ENCODE measurements at places on chromosomes 7 and 10.

GRCh38 chr10:559767-560047 is 129.8 kb downstream of the DIP2C start:
- no peak for DNase-seq

DNA sequence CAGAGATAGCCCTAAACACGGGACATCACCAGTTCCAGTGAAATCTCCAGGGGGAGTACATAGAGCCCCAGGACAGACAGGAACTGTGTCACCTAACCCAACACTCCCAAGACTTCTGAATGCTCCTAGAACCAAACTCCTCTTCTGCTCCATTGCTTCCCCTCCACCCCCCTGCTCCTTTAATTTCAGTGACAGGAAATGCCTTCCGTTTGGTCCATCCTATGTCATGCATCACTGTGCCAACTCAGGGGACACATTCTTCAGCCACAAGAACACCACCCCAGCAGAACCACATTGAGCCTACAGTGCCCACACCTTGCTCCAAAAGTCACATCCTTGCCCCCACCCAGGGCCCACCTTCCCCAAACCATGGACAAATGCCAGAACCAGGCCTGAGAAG is 100.5 kb downstream of the KCNMA1 start:
- no peak for DNase-seq

DNA sequence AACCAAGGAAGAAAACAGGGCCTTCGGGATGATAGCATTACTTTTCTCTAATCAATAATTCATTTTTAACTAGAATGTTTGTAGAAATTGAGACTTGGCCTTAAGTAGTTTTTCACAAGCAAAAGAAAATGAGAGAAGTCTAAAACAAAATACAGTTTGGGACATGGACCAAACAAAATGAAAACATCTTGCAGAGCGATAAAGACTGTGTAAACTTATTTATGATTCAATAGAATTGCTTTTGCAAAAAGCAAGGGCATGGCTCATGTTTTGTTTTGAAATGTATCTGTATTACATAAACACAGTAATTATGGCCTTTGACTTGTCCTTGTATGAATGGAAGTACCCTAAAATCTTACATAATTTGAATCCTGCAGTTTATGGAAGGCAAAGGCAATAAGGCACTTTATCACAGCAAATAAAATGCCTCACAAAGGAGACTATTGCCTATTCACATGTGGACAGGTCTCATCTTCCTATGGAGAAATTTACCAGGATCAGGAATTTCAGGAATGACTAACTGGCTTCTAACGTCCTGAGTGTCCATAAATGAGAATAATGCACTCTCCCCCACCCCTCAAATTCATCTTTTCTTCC is 295.2 kb downstream of the PTEN start:
- DNase-seq: no peak

DNA sequence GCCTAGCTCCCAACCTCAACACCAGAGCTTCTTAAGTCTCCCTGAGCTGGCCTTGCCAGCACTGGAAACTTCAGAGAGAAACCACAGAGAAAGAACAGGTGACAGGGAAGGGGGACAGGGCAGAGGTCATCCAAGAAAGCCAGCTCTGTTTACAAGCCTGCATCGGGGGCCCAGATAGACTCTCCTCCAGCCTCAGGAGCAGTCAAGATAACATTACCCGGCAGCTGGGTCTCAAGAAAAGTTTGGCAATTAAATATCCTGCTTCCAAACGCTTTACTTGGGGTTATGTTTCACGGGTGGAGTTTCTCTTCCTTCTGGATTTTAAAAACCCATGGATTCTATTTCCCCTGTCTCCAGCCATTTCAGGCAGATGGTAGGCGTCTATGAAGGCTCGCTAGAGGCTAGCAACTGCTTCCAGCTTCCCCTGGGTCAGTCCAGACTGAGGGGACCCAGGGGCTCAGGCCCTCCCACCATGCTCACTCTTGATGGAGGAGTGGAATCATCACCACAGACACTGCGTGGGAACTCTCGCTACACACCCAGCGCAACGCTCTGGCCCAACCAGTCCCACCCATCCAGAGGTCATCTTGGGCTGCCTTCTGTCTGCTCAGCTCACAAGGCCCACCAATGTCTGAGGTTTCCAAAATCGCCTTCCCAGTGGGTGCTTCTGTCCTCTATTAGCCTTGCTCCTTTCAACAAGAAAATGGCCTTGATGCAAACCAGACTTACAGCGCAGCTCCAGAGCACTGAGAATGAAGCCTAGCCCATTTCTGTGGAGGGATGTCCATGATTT is 48.8 kb downstream of the SH3PXD2A start:
- DNase-seq: no peak

DNA sequence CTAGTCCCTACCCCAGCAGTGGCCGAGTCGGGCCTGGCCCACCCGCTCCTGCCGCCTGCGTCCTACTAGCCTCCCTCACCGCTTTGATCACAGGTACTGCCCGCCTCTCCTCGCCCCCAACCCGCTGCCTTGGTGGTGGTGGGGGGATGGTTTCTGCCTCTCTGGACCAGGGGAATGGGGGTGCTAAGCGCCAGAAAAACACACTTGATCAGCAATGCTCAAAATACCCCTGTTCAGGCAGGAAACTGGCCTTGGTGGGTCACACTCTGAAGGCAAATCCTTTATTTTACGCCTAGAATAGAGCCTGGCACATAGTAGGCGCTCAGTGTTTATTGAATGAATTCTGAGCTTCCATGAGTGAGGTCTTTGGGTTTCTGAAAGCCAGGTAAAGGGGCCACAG is 1.0 kb upstream of the CRTAC1 start:
- no peak for DNase-seq

DNA sequence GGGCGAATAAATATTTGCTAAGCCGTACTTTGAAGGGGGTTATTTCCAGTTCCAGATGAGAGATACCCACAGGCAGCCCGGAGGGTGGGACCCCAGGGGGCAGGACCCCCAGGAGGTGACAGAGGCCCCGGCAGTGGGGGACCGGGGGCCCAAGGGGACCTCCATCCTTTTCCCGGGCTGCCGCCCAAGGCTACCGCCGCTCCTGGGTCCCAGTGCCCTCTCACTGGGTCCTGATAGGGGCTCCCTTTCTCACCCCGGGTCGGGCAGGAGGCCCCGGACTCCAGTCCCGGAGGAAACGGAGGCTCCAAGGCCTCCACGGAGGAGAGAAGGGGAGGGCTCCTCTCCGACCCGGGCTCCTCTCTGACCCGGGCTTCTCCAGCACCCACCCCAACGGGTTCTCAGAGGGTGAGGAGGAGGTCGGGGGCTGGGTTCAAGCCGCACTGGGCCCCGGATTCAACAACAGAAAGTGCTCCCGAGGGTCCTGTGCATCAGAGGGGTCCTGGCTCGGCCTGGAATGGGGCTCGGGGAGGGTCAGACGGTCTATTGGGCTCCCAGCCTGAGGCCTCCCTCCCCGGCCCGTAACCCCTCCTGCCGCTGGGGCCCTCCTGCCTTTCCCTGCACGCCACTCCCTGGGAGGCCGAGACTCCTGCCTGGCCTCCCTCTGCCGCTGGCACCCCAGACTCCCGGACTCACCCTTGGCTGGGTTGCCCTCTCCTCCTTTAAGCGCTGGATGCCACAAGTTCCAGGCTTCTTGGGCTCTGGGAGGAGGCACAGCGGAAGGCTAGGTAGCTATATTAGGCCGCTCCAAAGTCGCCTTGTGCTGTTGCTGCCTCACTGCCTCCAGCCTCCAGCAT is 62.5 kb downstream of the ZNF37A start:
- no peak for DNase-seq

- DNase-seq: no peak
These were observed 49.7 kb downstream of the INPP5F start for GRCh38 chr10:119775529-119775928.

DNA sequence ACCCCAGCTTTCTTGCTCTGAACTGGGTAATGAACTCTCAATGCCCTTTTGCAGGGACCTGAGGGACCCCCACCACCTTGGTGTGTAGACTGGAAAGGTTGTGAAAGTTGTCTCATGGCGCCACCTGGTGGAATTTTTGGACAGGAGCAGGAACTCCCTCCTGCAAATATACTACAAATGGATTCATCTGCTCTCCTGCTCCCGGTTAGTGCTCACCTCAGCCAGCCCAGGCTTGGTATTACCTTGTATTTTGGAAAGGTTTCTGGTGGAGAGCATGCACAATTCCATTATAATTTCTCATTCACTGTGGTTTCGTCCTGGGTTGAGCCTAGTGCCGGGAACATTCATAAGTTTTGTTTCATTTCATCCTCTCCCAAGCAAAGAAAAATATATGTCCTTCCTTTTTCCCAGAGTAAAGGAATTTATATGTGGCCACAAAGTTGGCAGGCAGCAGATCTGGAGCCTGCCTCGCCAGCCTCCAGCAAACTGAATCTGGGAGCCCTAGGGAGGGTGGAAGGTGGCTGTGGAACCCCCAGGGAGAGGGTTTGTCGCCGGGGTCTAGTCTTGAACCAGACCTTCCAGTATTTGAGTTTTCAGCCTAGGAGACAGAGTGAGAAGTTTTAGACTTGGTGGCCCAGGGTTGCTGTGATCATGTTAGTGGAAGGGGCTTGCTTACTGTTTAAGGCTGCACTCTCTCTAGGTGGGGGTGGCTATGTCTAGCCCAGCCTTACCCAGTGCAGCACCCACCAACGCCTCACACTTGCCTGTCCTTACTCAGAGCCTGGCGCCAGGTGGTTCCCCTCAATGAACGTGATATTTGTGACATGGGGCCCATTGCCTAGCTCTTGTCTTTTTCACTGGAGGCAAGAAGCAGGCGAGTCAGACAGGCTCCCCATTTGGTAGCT is 9.5 kb downstream of the FAM241B start:
- peak; percentile 72 for DNase-seq

- DNase-seq: no peak
These were observed 430.5 kb upstream of the KLF6 start for GRCh38 chr10:4215485-4215884.

- DNase-seq: no peak
These were observed at the start of gene NRP1 for GRCh38 chr10:33334153-33334804. NRP1 (minus strand) TSS chr10:33334667; CDS start chr10:33334382, 285 bp downstream.

DNA sequence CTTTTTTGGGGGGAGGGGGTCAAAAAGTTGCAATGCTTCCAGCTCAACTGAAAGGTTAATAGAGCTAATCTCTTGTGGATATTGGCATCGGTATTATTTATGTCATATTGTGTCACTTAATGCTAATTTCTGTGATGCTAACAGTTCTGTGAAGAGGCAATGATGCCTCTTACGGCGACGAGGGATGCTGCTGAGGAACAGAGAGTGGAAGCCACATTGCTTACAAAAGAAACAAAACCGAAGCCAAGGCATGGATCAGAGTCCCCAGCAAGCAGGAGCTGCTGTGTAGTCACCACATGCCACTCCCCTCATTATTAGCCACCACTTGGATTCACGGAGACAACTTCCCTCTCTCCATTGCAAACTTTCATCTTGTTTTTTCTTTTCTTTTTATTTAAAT is 536.5 kb upstream of the MGMT start:
- DNase-seq: no peak

DNA sequence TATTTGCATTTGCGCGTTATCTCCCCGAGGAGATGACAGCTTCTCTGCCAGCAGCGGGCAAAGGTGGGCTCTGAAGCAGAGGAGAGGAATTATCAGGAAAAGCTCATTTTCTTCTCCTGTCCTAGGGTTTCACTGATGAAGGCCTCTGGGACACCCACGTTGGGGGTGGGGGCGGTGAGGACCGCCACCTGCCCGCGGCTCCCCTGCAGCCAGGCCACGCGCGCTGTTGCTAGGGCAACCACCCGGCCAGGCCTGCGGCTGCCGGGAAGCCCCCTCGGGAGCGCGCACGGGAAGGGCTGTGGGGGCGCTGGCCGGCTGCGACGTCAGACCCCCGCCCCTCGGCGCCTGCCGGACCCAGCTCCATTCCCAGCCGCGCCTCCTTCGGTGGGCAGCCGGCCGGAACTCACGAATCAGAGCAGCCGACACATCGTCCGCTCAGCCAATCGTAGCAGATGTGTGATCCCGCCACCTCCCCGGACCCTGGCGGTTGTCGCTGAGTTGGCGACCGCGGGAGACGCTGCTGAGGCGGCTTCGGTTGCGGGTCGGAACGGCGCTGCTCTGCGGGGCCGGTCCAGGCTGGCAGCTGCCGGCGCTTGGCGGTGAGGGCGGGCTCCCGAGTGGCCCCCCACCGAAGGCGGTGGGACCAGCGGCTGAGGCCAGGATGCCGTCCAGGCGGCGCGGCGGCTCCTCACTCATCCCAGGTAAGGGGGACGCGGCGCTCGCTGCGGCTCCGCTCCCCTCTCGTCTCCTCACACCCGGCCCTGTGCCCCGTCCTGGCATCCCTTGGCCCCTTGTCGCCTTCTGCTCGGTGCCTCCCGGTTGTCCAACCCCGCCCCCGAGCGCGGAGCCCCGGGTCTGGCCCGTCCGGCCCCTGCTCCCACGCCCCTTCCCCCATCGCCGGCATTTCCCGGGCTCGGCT is at the start of gene TPST1:
Gene TPST1 (plus strand): TSS at position 513 of the 919 bp plus-strand sequence. CDS start 35,092 bp downstream, outside the sequence.
- peak; percentile 98 for DNase-seq

DNA sequence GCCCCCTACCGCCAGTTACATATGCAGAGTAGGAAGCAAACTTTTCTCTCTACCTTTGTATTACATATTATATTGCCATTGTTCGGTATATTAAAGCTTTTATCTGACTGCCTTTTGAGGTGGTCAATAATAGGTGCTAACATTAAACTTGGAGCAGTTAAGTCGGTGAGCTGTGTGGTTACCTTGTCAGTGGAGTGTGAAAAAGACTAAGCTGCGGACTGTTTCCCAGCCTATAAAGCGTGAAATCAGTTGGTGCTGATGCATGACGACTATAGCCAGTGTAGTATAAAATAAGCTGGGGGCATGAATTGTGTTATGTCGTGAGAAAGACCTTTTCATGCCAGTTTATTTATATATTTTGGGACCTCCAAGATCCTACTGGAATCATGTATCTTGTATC is 33.7 kb downstream of the R3HCC1L start:
- no peak for DNase-seq

- DNase-seq: no peak
These were observed 17.2 kb upstream of the MYH16 start for GRCh38 chr7:99255463-99255862.

GRCh38 chr7:5286933-5287332 is 4.2 kb downstream of the SLC29A4 start:
- DNase-seq: no peak

- DNase-seq: no peak
These were observed 46.6 kb upstream of the A1CF start for GRCh38 chr10:50931948-50932431.

DNA sequence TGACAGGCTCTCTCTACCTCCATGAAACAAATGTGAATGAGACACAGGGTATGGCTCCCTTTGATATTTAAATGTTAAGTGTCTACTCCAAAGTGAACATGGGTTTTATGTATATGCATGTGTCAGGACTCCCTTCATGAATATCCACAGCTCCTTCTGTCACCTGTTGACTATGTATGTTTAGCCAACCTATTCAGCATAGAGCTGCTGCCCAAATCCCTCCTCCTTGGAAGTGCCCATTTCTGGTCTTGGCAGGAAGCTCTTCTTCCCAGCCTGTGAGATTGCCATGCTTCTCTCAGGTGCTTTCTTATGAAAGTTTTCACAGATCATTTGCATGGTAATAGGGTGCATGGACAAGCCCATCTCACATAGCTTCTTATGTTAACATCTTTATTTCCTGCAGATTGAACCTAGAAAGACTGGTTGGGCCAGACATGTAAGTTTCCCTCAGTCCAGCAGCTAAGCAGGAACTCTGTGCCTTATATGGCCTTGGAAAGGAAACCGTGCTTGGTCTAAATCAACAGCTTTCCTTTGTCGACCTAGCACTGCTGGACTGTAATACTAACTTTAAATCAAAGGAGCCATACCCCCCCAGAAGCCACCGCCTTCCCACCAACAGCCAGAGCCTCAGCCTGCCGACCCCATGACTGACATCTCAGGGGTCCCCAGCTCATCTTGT is 288.9 kb downstream of the ADARB2 start:
- DNase-seq: no peak

GRCh38 chr7:22001345-22002004 is 55.8 kb upstream of the CDCA7L start:
- DNase-seq: no peak

Measured in mesothelial cell of epicardium (in vitro differentiated cells).